ENCODE measurements at places on chromosomes 5 and 9. TPM values are rescaled to one million over a fixed set of nuclear protein-coding genes. Genes with fewer than 3 reads are reported as not detected.

- no peak for DNase-seq
Observed at GRCh38 chr9:98805506-98806272, 1.8 kb upstream of the GALNT12 start.

GRCh38 chr9:130371196-130371966 lies 73.4 kb upstream of the ASS1 start:
- DNase-seq: no peak

GRCh38 chr9:120905315-120906164 lies 21.1 kb downstream of the TRAF1 start:
- DNase-seq: no peak

SHISAL2B gene
- polyA plus RNA-seq: not detected

- no peak for DNase-seq
Observed at GRCh38 chr5:63211448-63212132, 633.0 kb downstream of the LRRC70 start.

- DNase-seq: no peak
Observed at GRCh38 chr5:31751610-31752009, 112.7 kb downstream of the PDZD2 start.

GLRA1 gene
- polyA plus RNA-seq: not detected

- no peak for DNase-seq
Observed at GRCh38 chr5:42569953-42570548, 146.8 kb downstream of the GHR start.

GRCh38 chr5:171957591-171958251 lies 48.7 kb downstream of the FBXW11 start:
- DNase-seq: no peak

DNA sequence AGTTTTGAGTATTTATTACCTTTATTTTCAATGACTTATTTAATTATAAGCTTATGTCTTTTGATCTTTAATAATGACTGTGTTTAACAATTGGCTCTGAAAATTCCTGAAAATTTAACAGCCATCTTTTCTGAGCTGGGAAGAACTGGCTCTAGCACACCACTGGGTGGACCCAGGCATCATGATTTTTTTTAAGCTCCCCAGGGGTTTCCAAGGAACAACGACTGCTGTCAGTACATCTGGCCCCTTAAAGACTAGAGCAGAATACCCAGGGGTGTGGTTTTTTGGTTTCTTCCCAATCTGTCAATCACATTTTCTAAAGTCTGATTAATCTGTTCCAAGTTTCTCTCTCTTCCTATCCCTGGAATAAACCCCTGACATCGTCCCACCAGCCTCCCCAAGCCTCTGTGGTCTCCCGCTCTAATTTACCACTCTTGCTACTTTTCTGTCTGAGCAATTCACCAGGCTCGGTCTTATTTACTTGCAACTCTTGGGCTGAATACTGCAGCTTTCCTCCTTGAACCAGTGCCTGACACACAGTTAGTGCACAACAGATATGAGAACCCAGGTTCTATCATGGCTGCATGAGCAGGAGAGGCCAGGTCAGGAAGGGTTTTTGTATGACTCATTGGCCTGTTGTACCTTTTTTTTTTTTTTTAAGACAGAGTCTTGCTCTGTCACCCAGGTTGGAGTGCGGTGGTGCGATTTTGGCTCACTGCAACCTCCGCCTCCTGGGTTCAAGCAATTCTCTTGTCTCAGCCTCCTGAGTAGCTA lies 321.9 kb downstream of the ZSWIM6 start:
- no peak for DNase-seq

DNA sequence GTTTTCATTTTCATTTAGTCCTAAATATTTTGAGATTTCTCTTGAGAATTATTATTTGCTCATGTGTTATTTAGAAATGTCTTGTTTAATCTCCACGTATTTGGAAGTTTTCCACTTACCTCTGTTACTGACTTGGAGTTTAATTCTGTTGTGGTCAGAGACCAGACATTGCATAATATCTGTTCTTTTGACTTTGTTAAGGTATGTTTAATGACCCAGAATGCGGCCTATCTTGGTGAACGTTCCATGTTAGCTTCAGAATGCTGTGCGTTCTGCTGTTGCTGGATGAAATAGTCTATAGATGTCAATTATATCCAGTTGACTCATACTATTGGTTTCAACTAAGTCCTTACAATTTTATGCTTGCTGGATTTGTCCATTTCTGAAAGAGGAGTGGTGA lies 325.3 kb upstream of the TARS1 start:
- no peak for DNase-seq

DNA sequence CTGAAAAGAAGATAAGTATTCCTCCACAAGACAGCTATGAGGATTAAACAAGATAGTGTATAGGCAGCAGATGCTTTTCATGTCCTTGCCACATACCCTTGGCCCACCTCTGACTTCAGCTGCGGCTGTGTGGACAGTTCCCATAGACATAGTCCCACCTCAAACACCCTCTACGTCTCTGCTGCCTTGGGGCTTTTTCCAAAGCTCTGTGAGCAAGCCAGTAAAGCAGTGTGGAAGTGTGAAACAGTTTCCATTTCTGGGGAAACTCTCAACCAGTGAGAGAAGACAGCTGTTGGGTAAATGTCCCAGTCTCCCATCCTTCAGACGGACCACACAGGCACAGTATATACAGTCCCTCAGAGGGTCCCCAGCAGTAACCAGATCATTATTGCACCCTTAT lies 125.5 kb downstream of the CDK5RAP2 start:
- no peak for DNase-seq

LHX6 gene
- 4.5 TPM for polyA plus RNA-seq

- no peak for DNase-seq
Observed at GRCh38 chr9:134474055-134474370, 147.8 kb downstream of the RXRA start.

DNA sequence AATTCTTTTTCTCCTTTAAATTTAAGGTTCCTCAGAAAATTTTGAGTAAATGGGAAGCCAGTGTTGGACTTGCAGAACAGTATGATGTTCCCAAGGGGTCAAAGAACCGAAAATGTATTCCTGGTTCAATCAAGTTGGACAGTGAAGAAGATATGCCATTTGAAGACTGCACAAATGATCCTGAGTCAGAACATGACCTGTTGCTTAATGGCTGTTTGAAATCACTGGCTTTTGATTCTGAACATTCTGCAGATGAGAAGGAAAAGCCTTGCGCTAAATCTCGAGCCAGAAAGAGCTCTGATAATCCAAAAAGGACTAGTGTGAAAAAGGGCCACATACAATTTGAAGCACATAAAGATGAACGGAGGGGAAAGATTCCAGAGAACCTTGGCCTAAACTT lies 76.0 kb downstream of the NSD1 start:
- no peak for DNase-seq

CETN3 gene
- 70.0 TPM for polyA plus RNA-seq

DNA sequence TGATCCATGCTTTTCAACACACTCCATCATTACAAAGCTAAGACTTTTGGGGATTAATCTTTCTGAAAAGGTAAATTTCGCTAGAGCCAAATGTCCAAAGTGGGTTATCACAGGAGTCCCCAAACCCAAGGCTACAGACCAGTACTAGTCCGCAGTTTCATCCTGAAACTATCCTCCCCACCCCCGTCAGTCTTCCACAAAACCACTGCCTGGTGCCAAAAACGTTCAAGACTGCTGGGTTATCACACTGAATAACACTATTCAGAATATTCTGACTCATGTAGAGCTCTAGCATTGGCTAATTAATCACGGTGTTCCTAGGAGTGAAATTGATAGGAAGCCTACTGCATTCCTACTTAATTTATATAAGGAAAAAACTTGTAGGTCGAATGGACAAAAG lies 24.7 kb downstream of the ERP44 start:
- no peak for DNase-seq

GRCh38 chr5:28400076-28400475 lies 1361.7 kb upstream of the CDH9 start:
- no peak for DNase-seq

- DNase-seq: no peak
Observed at GRCh38 chr9:116574027-116574679, 113.0 kb upstream of the TRIM32 start.

CTXN3 gene
- not detected for polyA plus RNA-seq

- no peak for DNase-seq
Observed at GRCh38 chr9:32954642-32955041, 46.8 kb downstream of the APTX start.

- no peak for DNase-seq
Observed at GRCh38 chr5:27093279-27093678, 54.9 kb upstream of the CDH9 start.

- DNase-seq: no peak
Observed at GRCh38 chr9:98176391-98177259, 15.8 kb downstream of the CORO2A start.

DNA sequence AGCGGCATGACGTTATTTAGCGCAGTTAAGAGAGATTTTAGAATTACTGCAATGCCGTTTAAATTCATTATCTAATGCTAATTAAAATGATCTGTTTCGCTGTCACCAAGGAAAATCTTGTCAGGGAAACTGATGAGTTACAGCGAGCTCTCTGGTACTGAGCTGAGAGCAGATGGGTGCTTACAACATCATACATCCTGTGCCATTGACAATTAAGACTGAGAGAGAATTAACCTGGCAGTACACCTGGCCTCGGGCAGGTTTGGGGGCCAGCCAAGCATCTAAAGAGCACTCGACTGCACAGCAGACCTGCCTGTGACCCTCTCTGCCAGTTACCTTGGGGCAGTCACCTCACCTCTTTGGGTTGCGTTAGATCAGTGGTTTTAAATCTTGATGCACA lies 55.0 kb downstream of the PUM3 start:
- no peak for DNase-seq

GRM6 gene
- 0.60 TPM for polyA plus RNA-seq

SPAG8 gene
- polyA plus RNA-seq: 5.9 TPM

RBM27 gene
- 26.5 TPM for polyA plus RNA-seq

GRCh38 chr5:149853331-149853648 lies 91.3 kb downstream of the PDE6A start:
- DNase-seq: no peak

GRCh38 chr5:32126691-32127090 lies 47.4 kb downstream of the GOLPH3 start:
- no peak for DNase-seq
